ENCODE measurements at places on chromosomes 13 and 19. TPM values are rescaled to one million over a fixed set of nuclear protein-coding genes. Genes with fewer than 3 reads are reported as not detected.

DNA sequence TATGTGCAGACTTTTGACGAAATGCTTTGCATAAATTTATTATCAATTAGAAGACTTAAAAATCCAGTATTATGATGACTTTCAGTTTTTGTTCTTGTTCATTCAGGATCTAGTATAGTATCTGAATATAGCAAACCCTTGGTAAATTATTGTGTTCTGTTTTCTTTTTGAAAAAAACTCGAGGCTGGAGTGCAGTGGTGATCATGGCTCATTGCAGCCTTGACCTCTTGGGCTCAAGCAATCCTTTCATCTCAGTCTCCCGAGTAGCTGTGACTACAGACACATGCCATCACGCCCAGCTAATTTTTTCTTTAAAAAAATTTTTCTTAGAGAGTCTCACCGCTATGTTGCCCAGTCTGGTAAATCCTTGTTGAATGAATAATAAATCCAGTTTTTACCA, 4.6 kb downstream of the FARP1 start:
- DNase-seq, result no peak

GRCh38 chr13:39580881-39581575, 22.0 kb downstream of the LHFPL6 start:
- no peak for DNase-seq

Gene EXOC3L2
- total RNA-seq, result 0.19 TPM

- no peak for DNase-seq
These were observed 8.3 kb downstream of the OBI1 start for GRCh38 chr13:78650717-78651083.

- peak; percentile 99 for DNase-seq
These were observed 11.2 kb downstream of the ACTN4 start for GRCh38 chr19:38658462-38659306.

DNA sequence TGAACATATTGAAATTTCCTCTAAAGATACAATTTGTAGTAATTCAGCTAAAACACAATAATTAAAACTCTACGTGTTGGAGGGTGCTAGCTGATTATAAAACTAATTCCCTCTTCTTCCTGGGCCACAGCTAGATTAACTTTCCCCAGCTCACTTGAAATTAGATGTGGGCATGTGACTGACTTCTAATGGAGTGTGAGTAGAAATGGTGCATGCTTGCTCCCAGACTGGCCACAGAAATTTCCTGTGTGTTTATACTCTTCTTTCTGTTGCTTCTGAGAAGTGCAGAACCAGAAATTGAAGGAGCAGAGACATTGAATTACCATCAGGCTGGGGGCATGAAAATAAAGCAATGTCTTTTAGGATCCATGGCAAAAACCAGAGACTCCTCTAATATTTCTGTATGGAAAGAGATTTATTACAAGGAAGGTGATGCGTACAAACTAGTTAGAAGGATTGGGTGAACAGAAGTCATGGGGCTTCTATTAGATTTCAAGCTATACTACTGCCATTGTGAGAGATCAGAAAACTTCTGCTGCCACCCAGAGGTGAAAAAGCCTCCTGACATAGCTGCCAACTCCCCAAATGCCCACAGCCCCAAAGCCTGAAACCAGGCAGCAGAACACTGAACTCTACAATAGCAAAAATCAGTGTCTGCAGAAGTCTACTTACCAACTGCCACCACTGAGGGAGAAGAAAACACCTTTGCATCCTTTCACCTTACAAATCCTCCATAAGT, 379.2 kb upstream of the MIR17HG start:
- DNase-seq, result peak; percentile 9

GRCh38 chr19:14507704-14508542, 10.3 kb downstream of the DNAJB1 start:
- DNase-seq, result peak; percentile 65

DNA sequence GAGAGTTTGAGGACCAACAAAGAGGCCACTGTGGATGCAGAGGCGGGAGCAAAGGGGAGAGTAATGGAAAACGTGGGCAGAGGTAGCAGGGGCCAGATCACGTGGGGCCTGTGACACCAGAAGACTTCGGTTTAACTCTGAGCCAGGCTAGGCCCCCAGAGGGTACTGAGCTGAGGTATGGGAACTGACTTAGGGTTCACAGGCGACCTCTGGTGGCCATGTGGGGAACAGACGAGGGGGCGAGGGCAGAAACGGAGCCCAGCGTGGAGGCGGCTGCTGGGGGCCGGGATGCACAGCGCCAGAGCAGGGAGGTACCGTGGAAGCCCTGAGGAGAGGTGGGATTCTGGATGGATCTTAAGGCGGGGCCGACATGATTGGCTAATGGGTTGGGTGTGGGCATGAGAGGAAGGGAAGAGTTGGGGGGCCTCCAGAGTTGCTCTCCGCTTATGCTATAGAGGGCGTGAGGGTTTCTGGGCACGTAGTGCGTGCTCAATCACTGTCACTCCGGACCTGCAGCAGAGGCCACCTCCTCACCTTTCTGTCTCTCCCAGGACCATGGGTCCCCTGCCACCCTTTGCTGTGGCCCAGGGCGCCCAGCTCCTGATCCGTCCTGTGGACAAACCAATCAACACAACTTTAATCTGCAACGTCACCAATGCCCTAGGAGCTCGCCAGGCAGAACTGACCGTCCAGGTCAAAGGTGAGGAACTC, 13.7 kb downstream of the PVR start:
- no peak for DNase-seq

DNA sequence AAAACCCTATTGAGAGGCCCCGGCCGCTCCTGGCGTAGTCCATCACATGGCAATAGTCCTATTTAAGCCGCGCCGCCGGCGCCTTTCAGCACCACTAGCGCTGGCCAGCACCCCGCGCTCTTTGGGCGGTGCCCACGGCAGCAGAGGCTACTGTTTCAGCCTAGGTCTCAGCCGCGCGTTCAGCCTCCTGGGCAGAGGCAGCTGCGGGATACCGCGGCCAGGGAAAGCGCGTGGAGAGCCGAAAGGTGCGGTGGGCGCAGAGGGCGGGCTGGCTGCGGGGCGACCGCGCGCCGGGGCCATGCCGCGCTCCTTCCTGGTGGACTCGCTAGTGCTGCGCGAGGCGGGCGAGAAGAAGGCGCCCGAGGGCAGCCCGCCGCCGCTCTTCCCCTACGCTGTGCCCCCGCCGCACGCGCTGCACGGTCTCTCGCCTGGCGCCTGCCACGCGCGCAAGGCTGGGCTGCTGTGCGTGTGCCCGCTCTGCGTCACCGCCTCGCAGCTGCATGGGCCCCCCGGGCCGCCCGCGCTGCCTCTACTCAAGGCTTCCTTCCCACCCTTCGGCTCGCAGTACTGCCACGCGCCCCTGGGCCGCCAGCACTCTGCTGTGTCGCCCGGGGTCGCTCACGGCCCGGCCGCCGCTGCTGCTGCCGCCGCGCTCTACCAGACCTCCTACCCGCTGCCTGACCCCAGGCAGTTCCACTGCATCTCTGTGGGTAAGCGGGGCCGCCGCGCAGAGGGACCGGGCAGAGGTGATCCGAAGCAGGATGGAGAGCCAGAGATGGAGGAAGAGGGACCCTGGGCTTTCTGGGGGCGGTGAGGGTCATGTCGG, at the start of gene GSX1:
TSS of gene GSX1 (plus strand) at position 91 of the 826 bp plus-strand sequence. CDS start at position 299, 208 bp downstream.
- peak; percentile 79 for DNase-seq

DNA sequence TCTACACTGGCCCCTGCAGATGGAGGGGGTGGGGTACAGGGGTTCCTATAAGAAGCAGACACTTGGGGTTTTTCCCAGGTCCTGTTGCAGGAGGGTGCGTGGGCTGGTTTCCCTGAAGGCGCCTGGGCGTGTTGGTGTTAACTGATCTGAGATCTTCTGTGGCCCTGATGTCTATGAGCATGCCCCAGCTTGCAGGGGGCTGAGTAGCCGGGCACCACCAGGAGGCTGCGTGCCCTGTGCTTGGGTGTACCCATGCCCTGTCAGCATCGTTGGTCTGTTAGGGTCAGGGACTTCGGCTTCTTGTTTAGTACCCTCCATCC, 45.3 kb downstream of the CAPN12 start:
- peak; percentile 98 for DNase-seq

Gene APOE
- total RNA-seq, result 202 TPM

Gene NCR1
- total RNA-seq, result not detected

DNA sequence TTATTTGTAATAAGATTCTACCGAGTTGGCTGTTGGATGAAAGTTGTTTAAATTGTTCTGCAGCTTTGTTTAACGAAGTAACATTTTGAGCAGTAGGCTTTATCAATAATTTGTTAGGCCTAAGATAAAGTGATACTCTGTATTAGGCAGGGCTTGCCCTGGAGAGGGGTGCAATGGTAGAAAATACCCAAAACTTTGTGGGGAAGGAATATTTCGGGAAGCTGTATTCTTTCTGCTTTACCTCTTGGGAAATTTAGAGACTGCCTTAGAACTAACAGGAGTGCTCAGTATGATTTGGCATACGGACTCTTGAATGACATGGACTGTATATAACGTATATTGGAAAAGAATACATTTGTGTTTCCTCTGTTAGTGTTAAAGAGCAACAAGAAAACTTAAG, 2.5 kb downstream of the PDS5B start:
- no peak for DNase-seq

- no peak for DNase-seq
These were observed 15.1 kb upstream of the FOXO1 start for GRCh38 chr13:40681341-40682146.

- no peak for DNase-seq
These were observed at the start of gene SLC15A1 for GRCh38 chr13:98752467-98753290. Gene SLC15A1 (minus strand): TSS chr13:98752672. CDS start chr13:98752598, 74 bp downstream.

DNA sequence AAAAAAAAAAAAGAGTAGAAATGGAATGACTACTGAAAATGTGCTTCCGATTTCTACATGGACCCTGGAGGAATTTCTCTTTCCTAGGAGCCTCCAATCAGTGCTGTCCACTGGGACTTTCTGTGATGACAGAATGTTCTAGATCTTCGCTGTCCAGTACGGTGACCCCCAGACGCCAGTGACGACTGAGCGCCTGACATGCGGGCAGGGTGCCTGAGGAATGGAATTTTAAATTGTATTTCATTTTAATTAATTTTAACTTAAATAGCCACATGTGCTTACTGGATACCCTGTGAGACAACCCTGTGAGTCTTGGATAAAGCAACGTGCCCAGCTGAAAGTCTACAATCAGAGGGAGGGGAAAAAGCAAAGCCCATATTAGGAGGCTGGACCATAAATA, 4.1 kb upstream of the TLE6 start:
- DNase-seq, result no peak

DNA sequence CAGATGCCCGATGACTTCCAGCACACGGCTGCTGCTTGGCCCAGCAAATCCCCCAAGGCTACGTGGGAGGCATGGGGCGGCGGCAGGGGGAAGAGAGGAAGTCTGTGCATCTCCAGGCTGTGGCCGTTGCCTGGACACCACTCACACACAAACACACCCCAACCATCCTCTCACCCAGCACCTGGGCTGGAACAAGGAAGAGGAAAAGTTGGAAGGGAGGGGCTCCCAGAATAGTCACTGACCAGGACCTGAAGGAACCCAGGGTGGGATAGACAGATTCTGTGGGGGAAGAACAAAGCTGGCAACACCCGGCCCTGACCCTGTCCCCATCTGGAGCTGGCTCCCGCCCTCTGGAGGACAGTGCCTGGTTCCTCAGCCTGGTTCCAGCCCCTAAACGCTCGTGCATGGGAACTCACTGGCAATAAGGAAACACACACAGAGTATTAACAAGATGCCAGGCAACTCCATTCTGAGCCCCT, 11.2 kb downstream of the PPP6R1 start:
- peak; percentile 85 for DNase-seq

- DNase-seq, result no peak
These were observed 169.9 kb downstream of the USP12 start for GRCh38 chr13:27001705-27002104.

Gene PLK5
- not detected for total RNA-seq

Gene DOCK9
- total RNA-seq, result 65.2 TPM
